ENCODE measurements at places on chromosomes 2 and 18. TPM values are rescaled to one million over a fixed set of nuclear protein-coding genes. Genes with fewer than 3 reads are reported as not detected.
A peak's percentile ranks its signal among the peaks of the same experiment; 100 is the strongest.

DNA sequence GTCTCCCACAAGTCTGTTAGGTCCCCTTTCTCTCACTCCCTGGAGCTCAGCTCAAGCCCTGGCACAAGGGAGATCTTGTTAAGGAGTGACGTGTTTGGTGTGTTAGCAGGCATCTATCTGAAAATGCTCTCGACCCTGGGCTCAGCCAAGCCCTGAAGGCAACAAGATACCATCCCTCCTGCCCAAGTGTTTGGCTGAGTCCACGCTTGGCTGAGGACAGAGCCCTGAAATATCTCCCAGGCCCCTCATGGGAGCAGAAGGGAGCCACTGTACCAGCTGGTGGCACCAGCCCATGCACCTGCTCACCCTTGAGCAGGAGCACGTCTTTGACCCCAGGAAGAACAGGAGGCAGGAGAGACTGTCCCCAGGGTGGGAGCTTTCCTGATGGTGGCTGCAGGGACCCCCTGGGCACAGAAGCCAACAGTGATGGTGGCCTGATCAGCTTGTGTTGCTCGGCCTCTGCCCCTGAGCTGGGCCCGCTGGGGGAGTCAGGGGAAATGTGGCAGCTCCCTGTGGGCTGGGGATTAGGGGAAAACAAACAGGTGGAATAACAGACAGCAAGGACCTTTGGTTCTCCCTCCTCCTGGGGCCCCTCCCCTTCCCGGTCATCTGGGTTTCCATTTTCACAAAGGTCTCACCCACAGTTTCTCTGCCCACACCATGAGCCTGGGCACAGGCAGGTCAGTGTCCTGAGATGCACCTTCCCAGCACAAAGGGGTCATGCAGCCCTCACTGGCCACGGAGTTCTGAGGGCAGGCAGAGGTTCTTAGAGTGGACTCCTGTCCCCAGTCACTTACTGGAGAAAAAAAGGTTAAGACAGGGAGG, 91.6 kb downstream of the RHOB start:
- DNase-seq: peak; percentile 77

DNA sequence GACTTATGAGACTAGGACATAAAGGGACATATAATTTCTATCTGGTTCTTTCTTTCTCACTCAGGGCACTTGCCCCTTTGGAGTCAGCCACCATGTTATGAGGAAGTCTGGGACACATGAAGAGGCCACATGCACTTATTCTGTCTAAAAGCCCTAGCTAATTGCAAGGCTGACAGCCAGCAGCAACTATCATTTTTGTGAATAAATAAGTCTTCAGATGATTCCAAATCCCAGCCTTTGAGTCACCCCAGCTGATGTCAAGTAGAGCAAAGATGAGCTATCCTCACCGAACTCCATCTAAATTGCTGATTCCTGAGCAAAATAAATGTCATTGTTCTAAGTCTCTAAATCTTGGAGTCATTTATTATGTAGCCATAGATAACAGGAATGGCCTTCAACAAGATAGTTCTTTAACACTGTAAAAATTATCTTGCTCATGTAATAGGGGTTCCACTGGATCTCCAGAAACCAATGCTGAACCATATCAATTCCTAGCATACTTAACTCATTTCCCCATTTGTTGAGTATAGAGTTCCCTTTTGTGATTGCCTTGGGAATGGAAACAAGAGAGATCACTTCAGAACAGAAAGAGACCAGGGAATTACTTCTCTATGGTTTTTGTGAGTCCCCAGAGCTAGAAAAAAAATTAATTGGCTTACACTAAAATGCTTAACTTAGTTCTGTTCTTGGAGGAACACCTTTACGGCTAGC, 50.6 kb upstream of the FN1 start:
- DNase-seq: no peak

GRCh38 chr2:182606728-182607681, 109.1 kb upstream of the DNAJC10 start:
- DNase-seq: no peak

The TTC32 gene
- 21.3 TPM for polyA plus RNA-seq

- DNase-seq: no peak
Observed at GRCh38 chr2:156536534-156536933, 100.4 kb downstream of the GPD2 start.

Measured in muscle of leg (tissue), 16 donors.